ENCODE measurements at places on chromosomes 5 and 9.
A peak's percentile ranks its signal among the peaks of the same experiment; 100 is the strongest.

DNA sequence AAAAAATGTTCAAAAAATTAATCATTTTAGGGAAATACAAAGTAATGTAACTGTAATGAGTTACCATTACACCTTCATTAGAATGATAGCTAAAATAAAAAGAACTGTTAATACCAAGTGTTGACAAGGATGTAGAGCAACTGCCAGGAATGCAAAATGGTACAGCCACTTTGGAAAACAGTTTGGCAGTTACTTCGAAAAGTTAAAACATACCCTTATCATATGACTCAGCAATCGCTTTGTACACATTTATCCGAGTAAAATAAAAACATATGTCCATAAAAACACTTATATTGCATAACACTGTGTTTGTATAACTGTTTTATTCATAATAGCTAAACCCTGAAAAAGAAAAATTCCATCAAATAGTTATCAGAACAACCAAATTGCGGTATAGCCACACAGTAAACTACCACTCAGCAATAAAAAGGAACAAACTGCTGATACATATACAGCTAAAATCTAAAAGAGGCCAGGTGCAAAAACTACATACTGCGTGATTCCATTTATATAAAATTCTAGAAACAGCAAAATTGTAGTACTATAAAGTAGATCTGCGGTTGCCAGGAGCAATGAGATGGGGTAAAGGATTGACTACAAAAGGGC is 61.7 kb downstream of the RFX3 start:
- DNase-seq: peak; percentile 17

DNA sequence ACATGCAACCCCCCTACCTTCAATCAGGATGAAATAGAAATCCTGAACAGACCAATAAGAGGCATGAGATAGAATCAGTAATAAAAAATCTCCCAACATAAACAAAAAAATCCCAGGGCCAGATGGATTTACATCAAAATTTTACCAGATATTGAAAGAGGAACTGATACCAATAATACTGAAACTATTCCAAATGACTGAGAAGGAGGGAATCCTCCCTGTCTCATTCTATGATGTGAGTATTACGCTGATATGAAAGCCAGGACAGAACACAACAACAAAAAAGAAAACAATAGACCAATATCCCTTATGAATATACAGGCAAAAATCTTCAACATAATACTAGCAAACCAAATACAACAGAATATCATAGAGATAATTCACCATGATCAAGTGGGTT is 109.0 kb upstream of the SMC2 start:
- no peak for DNase-seq

- no peak for DNase-seq
Measured at GRCh38 chr5:131384173-131384572, 120.3 kb downstream of the CDC42SE2 start.

- DNase-seq: peak; percentile 75
Measured at GRCh38 chr9:13279284-13280141, at the start of gene MPDZ. MPDZ (minus strand) TSS chr9:13279692; CDS start chr9:13250315, 29,377 bp downstream.

GRCh38 chr9:117616431-117616831 is 87.8 kb upstream of the TLR4 start:
- DNase-seq: no peak

DNA sequence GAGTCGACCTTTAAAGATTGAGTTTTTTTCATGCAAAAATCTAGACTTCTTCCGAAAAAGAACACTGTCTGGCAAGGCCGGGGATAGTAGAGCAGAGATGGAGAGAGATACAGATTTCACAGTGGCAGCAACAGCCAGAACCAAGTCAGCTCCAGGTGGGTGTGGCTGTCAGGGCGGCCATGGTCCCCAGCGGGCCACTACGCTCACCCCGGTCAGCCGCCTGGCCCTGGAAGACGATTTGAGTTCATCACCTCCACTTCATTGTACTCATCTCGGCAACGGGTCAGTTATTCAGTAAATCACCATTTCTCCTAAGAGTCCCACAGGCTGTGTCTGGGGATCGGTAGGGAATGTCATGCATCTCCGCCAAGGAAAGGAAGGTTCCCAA is 53.0 kb downstream of the ZNF354C start:
- no peak for DNase-seq

DNA sequence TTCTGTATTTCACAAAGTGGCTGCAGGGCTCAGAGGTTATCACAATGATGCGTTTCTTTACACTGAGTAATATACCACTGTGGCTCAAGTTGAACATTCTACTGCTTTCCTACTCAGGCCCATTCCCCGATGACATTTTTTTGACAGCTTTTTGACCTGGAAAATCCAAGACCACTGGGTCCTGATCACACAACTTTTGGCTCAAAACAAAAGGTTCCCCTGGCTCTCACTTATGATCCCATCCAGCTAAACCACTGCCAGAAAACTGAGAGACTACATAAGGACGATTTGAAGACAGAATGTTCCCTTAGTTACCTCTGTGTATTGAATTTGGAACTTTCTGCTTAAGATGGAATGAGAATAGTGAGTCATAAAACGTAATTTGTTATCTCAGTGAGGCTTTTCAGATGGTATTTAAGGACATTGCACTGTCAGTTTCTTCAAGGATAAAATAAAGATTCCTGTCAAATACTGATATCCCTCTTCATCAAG is 78.0 kb upstream of the FBXL7 start:
- peak; percentile 10 for DNase-seq

DNA sequence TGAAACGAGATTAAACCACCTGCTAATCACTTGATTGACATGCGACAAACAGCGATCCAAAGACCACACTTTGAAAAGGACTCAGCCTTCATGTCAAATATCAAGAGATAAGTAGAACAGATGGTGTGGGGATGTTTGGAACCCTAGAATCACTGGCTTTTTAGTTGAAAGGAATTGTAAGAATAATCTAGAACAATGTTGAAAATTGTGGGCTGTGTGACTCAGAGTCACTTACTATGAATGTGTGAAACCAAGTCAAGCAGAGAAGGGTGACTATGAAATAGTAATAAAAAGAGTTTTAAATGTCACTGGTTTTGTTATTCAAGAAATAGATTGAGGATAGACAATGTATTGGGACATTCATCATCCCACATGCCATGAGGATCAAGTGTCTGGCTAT is 14.1 kb upstream of the C1QTNF3 start:
- no peak for DNase-seq

DNA sequence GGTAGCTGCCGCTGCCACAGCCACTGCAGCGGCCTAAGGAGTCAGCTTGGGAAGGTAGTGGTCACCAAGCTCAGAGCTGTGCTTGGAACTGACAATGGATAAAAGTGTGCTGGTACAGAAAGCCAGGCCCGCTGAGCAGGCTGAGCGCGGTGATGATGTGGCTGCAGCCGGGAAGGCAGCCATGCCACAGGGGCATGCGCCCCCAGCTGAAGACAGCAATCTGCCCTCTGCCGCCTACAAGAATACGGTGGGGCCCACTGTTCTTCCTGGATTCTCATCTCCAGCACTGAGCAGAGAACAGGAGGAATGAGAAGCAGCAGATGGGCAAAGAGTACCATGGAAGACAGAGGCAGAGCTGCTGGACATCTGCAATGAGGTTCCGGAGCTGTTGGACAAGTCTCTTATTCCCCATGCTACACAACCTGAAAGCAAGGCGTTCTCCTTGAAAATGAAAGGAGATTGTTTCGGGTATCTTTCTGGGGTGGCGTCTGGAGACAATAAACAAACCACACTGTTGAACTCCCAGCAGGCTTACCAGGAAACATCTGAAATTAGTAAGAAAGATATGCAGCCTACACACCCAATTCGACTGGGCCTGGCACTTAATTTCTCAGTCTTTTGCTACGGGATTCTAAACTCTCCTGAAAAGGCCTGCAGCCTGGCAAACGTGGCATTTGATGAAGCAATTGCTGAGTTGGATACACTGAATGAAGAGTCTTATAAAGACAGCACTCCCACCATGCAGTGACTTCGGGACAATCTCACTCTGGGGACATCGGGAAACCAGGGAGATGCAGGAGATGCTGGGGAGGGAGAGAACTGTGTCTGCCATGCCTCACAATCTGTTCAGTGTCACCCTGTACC is 22.8 kb upstream of the ANKRD18A start:
- DNase-seq: peak; percentile 4

DNA sequence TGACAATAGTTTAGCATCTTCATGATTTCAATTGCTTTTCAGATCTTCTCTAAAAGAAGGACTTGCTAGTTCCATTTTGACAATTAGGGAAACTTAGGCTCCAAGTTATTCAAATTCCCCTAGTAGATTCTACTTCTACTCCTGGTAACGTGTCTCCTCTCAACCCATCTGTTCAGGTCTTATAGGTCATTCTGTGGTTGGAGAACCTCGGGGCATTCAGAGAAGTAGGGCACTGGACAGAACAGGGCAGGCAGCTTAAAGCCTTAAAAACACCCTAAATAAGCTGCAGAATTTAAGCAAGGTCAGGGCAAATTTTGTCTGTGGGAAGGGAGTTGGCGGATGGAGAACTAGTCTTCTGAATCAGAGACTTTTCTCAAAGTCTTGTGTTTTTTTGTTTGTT is 132.4 kb downstream of the TMEM174 start:
- no peak for DNase-seq

DNA sequence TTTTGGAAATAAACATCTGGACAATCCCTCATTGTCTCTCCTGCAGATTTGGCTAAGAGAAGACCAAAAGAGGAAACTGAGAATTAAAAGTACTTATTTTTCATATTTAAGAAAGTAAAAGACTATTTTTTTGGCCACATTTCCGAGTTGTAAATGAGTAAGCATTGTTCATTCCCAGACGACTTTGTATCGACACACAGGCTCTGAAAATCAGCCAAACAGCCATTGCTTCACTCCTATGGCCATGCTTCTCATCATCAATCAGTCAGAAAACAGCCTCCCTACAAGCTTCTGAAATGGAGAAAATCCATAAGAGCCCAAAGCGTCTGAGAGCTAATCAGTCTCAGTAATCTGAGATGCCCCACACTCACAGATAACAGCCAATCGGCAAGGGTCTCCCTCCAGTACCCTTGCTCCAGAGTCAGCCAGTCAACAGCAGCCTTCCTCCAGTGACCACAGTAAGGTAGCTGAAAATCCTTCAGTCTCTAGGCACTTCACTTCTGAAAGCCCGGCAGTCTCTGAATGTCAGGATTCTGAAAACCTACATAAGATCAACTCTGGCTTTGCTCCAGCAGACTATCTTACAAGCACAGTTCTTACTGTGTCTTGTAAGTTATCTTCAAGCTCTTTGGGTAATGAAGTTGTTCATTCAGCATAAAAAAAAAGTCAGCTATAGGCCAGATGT is 30.9 kb downstream of the CDO1 start:
- no peak for DNase-seq

GRCh38 chr9:137035937-137036336 is 4.0 kb upstream of the FUT7 start:
- no peak for DNase-seq

GRCh38 chr5:13303445-13303844 is 641.0 kb downstream of the DNAH5 start:
- no peak for DNase-seq

DNA sequence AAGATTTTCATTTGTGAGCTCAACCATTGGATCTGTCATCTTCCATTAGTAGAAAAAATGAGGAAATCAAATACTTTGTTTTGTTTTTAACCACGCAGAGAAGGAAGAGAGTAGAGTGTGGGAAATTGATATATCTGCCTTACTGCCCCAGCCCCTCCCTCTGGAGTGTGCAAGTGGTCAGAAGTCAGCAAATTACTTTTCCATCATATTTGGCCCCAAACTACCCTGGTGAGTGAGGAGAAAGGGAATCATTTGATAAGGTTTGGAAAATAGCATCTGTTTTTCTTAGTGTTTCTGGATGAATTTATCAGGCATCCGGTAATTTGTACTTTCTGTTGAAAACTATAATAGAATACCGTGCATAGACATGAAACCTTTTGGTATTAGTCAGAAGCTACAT is 327.4 kb downstream of the MARCHF11 start:
- DNase-seq: no peak

GRCh38 chr9:130451509-130452388 is 7.0 kb downstream of the ASS1 start:
- DNase-seq: peak; percentile 96
